CD4-positive, alpha-beta T cell treated with Interferon alpha-2 for 1 hour (primary cell): ENCODE measurements at places on chromosomes 12 and 14.

GRCh38 chr12:40693207-40693821 lies 1.1 kb downstream of the CNTN1 start:
- no peak for DNase-seq

GRCh38 chr12:116919247-116919661 lies 8.5 kb downstream of the FBXW8 start:
- no peak for DNase-seq

DNA sequence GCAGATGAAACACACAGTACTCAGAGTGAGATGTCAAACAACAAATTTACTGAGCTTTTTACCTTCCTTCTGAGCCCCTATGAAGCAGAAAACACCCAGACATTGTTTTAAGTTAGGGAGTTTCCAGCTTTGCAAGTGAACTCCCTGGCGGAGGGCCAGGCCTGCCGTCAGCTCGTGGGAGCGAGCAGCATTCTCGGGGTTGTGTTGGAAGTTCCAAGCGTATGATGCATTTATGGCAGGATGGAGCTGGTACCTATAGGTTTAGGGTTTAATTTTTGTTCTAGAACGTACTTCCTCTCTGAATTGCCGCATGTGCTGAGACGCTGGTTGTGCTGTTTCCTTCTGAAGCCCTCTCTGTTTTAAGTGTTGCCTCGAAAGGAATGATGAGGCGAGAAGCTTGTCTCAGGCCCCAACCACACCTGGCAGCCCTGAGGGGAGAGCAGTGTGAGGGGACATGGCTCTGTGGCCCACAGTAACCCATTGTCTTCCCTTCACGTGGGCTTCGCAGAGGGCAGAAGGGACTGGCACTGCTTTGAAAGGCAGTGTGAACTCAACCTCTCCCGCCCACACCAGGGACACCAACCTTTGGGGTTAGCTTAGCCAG lies 76.6 kb downstream of the SSPN start:
- DNase-seq = no peak

DNA sequence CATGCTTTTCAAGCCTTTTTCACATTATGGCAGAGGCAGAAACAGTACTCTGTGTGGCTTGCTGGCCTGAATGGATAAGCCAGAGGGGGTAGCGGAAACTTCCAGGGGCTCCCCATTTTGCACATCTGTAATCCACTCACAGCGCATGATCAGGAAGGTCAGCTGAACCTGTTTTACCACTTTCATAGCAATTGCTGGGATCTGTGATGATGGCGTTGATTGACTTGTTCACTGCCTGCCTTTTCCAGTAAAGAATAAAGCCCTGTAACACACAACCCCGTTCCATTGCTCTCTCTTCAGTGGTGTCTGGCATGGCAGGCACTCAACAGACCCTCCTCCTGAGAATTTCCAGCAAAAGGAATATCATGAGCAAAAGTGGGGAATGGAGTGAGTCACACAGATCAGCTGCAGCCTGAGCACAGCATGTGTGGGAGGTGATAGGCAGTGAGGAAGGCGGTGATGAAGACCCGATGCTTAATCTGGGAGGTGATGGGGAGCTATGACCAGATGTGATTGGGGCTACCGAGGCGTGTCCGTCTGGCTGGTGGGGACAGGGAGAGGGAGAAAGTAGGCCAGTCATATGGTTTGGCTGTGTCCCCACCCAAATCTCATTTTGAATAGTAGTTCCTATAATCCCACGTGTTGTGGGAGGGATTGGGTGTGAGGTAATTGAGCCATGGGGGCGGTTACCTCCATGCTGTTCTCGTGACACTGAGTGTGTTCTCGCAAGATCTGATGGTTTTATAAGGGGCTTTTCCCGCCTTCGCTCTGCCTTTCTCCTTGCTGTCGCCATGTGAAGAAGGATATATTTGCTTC lies 44.7 kb upstream of the CHST11 start:
- DNase-seq = no peak

GRCh38 chr14:29536886-29537511 lies 390.6 kb downstream of the PRKD1 start:
- DNase-seq = no peak

DNA sequence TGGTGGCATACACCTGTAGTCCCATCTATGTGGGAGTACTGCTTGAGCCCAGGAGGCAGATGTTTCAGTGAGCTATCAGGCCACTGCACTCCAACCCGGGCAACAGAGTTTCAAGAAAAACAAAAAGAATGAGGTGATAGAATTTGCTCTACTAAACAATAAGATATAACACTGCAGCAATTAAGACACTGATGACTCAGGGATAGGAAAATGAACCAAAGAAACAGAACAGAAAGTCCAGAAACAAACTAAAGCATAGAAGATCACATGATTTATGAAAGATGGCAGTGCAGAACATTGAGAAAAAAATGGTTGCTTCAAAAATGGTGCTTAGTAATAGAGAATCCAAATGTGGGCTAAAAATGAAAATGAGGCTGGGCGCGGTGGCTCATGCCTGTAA lies 65.2 kb upstream of the AP4S1 start:
- no peak for DNase-seq

GRCh38 chr12:72236071-72236705 lies 36.0 kb upstream of the TRHDE start:
- DNase-seq = no peak

DNA sequence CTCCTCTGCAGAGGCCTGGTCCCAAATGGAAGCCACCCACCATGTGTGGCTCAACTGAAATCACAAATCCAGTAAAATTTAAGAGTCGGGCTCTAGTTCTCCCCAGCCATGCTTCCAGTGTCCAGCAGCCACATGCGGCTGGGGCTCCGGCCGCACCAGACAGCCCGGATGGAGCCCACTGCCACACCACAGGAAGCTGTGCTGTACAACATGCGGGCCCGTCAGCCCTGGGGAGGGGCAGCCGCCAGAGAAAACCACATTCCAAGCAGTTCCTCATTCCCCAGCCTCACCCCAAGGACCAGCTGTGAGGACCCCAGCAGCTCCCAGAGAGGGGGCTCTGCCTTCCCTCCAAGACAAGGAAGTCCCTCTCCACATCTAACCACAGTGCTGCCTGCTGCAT lies 135.0 kb downstream of the NCOR2 start:
- peak; percentile 16 for DNase-seq

- DNase-seq = no peak
These were observed 19.0 kb upstream of the GOLGA3 start for GRCh38 chr12:132847363-132848356.

- no peak for DNase-seq
These were observed 70.7 kb upstream of the TRHDE start for GRCh38 chr12:72201457-72201856.

DNA sequence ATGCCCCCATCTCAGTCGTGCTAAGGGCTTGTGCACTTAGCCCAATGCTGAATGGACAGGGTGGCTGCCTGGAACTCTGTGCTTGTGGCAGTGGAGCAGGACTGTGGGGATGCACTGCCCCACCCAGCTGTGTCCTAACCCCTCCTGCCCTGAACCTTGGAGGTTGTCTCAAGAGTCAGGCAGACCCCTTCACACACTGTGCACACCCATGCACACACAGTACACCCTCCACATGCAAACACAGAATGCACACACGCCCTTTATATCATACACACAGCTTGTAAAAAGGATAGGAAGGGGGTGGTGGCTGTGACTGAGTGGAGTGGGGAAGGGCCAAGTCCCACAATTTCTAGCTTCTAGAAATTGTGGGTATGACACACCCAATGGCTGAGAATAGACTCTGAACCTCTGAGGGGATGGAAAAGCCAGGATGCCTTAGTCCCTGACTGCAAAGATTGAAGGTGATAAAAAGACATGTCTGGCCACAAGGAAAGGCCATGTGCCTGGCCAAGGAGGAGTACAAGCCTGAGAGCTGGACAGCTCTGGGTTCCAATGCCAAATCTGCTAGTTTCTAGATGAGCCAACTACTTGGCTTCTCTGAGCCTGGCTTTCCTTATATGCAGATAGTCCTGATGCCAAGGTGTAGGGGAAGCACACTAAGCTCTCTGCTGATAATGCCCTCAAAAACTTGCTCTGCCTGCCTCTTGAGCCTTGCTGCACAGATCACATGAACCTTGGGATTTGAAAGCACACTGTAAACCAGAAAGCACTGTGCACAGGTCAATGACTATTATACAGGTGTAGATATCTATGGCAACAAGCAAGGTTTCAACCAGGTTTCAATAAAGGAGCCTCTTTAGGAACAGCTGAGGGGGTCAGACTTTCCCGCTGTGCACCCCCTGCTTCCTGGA lies 8.4 kb downstream of the KRT8 start:
- no peak for DNase-seq

DNA sequence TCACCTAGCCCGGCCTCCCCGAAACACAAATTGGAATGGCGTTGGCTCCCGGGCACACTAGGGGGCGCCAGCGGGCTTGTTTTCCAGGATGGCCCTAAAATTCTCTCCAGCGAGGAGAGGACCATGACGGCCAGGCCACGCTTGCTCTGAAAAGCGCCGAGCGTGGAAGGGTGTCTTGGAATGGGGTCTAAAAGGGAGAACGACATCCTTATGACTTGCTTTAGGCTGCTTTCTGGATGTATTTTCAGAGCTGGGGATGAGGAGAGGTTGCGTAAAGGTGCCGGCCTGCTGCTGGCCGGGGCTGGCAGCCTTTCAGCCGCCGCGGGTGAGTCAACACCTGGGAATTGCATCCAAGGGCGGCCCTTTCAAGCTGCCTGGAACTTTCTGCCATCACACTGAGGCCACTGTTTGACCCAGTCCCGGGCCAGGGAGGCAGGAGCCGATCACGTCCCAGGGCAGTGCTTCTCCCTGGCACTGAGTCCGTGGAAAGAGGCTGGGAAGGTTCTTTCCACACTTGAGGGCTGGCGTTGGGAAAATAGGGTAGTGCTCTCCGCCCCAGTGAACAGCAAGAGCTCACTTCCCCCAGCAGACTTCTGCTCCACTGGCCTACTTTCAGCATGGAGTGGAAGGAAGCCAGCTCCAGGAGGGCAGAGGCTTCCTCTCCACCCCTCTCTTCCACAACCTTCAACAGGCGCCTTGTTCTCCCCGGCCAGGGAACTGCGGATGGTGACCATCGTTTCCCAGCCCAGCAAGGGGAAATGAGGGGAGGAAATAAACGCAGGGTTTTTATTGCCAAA lies 216.2 kb downstream of the TTC8 start:
- DNase-seq = peak; percentile 67

DNA sequence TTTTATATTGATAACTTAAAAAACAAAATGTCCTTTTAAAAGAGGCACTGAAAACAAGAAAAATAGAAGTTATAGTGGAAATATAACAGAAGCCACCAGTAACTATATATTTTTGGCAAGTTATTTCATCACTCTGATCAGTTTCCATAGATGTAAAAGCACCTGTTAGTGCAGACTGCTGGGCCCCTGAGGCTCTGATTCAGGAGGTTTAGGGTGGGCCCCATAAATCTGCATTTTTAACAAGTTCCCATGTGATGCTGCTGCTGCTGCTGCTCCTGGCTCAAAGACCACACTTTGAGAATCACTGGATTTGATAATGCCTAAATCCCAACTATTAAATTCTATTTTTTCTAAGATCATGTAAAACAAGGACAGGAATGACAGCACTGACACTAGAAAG lies 251.1 kb downstream of the MED13L start:
- DNase-seq = no peak

DNA sequence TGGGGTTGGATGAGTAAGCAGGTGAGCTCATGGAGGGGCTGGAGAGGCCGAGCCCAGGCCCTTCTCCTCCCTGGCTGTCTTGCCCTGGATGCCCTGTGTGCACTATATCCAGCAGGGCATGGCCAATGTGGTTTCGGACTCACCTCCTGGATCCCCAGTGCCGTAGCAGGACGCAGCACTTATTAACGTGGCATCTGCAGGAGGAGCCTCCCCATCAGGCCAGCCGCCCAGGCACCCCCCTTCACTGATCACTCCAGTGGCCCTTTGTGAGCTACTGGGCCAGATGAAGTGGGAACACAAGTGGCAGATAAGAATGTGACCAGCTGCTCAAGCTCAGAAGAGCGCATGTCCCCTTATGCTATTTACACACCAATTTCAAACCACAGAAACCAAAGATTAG lies 43.1 kb upstream of the DICER1 start:
- DNase-seq = no peak

DNA sequence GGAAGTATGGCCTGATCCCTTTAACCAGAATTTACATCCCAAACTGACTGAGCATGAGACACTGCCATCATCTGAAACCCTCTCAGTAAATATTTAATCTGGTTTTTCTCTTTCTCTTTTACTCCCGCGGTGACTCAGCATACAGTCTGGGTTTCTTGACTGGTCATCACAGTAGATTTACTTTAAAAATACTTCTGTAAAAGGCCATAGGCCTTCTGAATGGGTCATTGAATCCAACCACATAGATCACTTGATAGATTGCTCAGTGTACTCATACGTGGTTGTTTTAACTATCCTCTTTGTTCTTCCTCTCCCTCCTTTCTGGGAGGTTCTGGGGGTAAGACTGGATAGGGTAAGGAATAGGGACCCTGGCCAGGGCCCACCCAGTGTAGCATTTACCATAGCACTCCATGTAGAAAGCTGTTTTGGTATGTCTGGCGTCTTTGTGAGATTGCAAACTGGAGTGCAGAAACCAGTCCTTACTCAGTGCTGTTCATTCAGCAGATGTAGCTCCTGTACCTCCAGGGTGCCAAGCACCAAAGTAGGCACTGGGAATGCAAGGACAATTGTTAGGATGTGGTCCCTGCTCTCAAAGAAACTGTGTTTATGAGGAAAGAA lies 165.7 kb downstream of the SRGAP1 start:
- DNase-seq = no peak

DNA sequence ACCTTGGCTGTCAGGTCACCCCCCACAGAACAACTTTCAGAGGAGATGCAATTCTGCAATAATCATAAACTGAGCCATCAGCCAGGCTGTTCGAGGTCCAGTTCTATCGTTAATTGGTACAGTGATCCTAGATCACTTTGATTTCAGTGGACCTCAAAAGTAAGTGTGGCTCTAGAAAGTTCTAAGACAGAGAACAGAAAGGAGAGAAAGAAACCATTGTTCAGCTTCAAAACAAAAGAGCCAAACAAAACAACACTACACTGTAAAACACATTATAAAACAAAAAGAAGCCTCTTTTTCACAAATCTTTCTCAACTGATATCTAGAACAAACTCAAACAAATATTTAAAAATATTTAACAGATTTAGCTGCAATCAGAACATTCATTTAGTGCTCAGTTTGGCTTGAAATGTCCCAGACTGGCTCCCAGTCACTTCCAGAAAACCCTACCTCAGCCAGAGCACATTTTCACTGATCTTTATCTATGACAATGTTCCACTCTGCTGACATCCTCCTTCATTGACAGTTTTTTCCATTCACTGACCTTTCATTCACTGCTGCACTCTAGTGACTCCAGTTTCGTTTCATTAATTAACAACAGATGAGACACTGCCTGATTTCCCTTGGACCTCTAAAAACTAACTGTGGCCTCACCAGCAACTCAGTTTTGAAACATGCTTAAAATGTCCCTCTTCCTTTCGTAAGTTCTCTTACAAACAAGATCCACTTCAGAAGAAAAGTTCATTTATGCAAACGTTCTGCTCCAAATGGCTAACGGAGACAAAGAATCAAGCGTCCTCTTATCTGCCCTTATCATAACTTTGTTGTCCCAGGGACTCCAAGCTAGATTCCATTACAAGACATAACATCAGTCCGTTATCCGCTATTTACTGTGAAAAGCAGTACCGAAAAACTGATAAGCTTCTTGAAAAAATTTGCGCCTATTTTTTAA lies 56.8 kb downstream of the DUSP16 start:
- DNase-seq = no peak
